GM23248 (cell line): ENCODE measurements at places on chromosomes 3 and 15.

GRCh38 chr3:128341659-128342395 is 124.9 kb downstream of the DNAJB8 start:
- DNase-seq: no peak

DNA sequence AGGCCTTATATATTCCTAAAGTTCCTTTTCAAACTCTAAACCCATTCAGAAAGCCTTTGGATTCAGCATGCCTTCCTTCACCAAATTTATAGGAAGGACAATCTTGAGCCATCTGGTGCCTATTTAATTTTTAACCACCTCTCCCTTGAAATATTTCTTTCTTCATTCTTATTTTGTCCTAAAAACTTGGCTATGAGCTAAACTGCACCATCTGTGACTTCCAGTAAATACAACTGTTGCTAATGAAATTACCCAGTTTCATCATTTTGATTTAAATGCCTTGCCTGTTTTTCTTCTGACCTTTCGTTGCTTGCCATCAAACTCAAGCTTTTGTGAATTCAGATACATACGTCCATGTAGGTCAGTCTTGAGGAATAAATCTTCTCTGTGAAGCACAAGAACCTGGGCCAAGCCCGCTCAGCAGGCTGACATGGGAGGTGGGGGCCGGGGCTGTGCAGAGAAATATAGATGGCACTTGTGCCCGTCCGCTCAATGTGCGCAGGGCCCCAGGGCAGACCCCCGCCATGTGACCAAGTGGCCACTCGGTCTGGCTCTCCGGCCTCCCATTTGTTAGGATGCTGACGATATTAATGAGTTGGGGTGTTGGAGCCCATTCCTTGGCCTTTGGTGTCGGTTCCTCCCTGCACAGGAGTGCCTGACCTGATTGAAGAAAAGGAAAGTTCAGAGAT is 335.9 kb downstream of the VPS13C start:
- DNase-seq: no peak

GRCh38 chr15:101411581-101411980 is 77.9 kb downstream of the PCSK6 start:
- no peak for DNase-seq

DNA sequence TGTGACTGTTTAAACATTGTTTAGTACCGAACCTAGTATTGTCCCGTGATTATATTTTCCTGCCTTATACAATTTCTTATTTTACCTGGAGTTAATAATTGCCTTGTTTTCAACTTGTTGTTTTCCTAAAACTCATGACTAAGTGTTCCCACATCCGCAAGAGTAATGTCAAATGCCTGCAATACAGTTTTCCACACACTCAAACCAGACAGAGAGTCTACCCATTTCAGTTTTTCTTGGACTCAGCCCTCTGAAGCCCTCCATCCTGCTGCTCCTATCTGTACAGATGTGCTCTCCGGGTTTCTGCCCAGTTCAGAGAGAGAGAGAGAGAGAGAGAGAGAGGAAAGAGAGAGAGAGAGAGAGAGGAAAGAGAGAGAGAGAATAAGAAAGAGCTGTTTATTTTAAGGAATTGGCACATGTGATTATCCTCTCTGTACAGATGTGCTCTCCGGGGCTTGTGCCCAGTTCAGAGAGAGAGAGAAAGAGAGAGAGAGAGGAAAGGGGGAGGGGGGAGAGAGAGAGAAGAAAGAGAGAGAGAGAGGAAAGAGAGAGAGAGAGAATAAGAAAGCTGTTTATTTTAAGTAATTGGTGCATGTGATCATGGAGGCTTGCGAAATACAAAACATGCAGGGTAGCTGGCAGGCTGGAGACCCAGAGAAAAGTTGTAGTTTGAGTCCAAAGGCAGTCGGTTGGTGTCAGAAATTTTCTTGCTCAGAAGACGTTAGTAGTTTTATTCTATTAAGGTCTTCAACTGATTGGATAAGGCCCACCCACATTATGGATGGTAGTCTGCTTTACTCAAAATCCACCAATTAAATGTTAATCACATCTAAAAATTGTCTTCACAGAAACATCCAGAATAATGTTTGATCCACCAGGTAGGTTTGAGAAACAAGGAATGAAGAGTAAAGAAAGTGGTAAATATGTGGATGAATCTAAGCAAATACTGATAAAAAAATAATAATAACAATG is 104.1 kb upstream of the GOLGA8J start:
- peak; percentile 29 for DNase-seq

DNA sequence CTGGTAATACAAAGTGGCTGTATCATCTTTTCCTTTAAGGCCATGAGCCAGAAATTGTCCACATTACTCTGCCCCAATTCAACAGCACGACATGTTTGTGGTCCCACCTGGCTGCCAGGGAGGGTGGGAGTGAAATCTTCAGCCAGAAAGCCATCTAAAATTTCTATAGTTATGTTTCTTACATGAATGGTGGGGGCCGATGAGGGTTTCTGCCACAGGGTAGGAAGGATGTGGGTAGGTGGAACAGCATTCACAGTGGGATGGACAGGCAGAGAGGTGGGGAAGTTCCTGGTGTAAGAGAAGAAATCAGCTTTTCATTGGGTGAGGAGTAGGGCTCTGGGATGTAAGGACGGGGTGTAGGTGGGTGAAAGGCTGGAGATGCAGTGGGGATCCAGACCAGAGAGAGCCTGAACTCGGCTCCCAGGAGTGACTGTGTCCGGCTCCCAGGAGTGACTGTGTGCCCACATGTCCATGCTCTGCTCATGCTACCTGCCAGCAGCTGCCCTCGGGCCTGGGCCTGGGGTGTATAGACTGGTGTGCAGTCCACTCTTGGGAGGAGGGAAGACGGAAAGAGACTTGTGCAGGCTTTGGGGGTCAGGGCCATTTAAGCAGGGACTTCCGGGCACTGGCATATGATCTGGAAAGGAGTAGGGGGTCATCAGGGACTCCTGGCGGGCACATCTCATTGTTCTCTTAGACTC is 3.8 kb upstream of the FBLN2 start:
- DNase-seq: no peak

- DNase-seq: peak; percentile 60
Measured at GRCh38 chr3:99920481-99921376, 103.1 kb downstream of the CMSS1 start.

- no peak for DNase-seq
Measured at GRCh38 chr3:62027796-62028195, 345.6 kb downstream of the FEZF2 start.

DNA sequence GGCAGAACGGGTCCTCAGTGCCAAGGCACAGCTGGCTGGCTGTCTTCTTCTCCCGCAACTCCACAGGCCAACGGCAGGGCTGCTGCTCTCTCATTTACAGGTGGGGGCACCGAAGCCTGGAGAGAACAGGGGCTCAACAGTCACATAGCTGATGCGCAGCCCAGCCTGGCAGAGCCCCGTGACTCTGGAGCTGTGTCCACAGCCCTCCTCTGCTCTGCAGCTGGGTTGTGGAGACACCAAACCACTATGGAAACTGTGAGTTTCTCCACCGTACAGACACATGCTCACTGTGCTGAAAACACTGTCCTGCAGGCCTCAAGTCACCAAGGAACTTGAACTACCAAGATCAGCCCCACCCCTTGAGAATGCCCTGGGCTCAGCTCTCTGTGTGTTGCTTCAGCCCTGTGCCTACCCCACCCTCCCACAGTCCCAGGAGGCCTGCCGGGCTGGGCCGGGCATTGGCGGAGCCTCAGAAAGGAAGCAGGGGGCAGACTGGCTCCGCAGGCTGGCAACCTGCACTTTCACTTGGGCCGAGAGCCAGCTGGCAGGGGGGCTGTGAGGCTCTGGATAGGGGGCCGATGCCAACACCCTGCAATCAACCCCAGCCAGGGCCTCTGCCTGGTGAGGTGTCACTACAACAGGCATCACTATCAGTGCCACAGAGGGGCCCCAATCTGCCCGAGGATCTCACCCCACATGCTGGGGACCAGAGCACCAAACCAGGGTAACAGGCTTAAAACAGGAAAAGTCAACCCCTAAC is 113.7 kb upstream of the RPL32 start:
- DNase-seq: peak; percentile 78

DNA sequence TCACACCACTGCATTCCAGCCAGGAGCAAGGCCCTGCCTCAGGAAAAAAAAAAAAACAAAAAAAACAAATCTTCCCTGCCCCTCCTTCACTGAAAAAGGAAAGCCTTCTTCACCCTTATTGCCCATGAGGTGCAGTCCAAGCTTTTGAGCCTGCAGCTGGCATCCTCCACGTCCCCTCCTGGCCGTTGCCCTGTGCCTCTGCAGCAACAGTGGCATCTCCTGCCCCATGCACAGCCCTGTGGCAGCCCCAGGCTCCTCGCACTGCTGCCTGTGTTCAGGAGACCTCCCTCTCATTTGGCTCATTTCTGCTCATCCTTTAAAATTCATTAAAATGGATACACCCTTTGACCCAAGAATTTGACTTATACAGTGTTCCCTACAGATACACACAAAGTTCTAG is 72.7 kb upstream of the PLXNA1 start:
- no peak for DNase-seq

GRCh38 chr3:55605443-55606236 is 118.5 kb upstream of the WNT5A start:
- peak; percentile 28 for DNase-seq

- DNase-seq: no peak
Measured at GRCh38 chr3:141242377-141243092, 10.9 kb downstream of the PXYLP1 start.

- no peak for DNase-seq
Measured at GRCh38 chr3:50111757-50112156, 23.0 kb downstream of the RBM5 start.

DNA sequence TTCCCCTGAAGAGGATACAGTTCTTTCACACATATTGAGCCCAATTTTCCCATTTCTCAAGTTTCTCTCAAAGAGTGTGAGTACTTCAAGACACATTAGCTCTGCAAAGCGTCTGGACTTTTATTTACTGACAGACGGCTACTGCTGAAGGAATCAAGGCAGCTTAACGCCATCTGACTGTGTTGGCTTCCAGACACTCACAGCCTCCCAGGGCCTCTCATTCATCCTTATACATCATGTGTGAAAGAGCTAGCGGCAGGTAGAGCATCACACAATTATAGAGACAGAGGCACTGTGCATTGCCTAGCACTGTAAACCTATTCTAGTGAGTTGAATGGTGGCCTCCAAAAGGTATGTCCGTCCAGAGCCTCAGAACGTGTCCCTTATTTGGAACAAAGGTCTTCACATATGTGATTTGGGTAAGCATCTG is 284.1 kb upstream of the STT3B start:
- DNase-seq: no peak
